ENCODE measurements at places on chromosomes 5 and 9. TPM values are rescaled to one million over a fixed set of nuclear protein-coding genes. Genes with fewer than 3 reads are reported as not detected.

GRCh38 chr5:4189317-4189716 is 593.7 kb downstream of the IRX1 start:
- no peak for DNase-seq

DNA sequence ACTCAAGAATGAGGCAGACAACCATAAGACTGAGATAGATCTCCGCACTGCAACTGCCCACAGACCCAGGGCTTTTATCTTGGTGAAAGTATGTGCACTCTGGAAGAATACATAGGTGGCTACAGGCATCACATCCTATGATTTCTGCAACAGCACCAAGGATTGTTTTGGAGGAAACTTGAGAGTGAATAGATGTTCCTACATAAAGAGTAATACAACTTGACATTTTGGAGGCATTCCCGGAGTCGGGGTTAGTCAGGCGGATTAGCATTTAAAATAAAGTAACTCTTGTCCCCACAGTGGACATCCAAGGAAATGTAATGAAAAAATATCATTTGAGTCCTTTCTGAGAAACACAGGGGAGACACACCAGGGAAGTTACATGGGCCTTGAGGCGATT is 26.7 kb downstream of the TMEM174 start:
- no peak for DNase-seq

DNA sequence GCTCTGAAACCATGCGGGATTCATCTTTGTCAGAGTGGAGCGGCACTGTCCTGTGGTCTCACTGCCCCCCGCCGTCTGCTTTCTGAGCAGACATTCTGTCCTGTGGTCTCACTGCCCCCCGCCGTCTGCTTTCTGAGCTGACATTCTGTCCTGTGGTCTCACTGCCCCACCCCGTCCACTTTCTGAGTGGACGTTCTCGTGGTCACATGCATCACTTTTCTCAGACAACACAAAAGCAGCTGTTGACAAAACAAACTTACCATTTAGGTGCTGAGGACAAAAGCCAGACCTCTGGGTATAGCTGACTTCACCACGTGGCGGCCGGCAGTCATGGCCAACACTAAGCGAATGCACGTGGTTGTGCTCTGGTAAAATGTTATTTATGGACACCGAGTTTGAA is 2.8 kb downstream of the LRRC14B start:
- no peak for DNase-seq

- no peak for DNase-seq
These were observed 791.2 kb upstream of the ZNF608 start for GRCh38 chr5:125537661-125538060.

GRCh38 chr5:93601071-93601801 is 18.2 kb downstream of the NR2F1 start:
- DNase-seq, result no peak

- no peak for DNase-seq
These were observed 462.3 kb downstream of the GABRG2 start for GRCh38 chr5:162529886-162530285.

DNA sequence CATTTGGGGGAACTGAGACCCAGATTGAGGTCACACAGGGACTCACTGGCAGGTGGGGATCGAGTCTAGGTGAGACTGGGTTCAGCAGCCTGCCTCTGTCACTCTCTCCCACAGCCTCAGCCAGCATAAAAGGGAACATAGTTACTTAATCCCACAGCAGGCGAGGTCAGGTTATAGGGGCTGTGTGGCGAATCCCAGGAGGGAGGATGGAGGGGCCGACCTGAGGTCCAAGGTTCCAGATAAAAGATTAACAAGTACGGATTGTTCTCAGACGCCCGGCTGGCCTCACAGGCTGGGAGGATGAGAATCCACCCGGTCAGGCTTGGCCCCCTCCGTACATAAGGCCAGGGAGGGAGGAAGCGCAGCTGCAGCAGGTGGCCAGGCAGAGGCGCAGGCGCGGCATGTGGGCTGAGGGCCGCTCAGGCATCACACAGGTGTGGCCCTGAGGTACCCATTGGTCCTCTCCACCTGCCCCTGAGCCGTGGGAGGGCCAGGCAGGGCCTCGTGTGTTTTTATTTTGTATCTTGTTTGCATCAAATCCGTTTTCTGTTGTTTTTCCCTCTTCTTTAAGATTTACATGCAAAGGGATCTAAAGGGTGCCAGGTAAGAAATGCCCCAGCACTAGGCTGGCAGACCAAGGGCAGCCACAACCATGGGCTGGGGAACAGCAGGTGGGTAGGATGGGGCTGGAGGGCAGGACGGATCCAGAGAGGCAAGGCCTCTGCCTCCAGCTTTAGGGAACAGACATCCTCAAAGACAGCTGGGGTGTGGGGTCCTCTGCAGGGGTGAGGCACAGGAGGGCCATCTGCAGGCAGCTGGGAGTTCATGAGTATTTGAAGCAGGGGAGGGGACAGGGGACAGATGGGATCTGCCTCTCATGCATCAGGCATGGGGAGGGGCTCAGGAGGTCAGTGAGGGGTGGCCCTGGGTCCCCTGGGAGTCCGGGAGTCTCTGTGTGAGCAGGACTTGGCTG is 3.6 kb downstream of the SUSD3 start:
- peak; percentile 40 for DNase-seq

- DNase-seq, result no peak
These were observed 199.3 kb downstream of the PAX5 start for GRCh38 chr9:36834736-36835135.

DNA sequence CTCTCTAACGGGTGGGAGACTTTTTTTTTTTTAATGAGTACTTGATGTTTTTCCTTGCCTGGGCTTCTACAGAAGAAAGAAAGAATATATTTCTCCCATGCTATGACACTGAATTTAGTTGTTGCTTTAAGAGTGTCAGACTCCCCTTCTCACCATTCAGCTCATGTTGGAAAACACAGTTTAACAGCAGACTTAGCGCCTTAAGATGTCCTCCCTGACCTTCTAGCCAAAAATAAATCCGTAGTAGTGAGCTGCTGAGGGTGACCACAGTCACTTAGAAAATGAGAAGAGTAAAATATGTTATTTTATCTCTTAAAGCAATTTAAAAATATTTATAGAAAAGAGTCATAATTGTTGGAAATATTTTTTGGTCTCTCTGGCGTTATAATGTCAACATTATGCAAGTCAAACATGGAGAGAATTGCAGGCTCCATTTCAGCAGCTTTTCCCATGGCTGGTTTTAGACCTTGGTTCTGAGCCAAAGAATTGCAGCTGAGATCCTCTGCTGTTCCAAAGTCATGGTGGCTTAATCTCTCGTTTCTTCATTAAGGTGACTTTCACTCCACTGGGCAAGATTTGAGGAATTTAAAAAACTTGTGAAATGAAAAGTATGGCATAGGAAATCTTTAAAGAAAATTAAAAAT is 143.5 kb downstream of the GHR start:
- no peak for DNase-seq

DNA sequence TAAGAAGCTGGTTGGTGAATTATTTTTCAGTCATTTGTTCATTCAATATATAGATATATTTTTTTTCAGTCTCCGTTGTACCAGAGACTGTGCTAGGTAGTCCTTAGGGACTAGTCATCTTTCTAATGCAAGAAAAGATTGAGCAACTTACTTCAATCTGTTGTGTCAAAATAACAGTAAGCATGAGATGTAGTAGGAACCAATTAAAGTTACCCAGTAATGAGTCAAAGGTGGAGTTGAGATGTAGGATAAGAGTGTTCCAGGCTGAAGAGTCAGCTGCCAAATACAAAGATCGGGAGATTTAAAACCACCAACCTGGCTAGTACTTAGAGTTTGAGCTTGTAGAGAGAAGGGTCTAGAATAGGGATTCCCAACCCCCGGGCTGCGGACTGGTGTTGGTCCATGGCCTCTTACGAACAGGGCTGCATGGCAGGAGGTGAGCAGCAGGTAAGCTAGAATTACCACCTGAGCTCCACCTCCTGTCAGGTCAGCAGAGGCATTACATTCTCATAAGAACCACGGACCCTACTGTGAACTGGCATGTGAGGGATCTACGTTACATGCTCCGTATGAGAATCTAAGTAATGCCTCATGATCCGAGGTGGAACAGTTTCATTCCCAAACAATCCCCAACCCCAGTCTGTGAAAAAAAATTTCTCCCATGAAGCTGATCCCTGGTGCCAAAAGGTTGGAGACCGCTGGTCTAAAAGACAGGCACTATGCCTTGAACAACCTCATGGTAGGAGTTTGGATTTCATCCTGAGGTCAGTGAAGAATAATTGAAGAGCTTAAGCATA is 1241.5 kb upstream of the WWC1 start:
- no peak for DNase-seq

DNA sequence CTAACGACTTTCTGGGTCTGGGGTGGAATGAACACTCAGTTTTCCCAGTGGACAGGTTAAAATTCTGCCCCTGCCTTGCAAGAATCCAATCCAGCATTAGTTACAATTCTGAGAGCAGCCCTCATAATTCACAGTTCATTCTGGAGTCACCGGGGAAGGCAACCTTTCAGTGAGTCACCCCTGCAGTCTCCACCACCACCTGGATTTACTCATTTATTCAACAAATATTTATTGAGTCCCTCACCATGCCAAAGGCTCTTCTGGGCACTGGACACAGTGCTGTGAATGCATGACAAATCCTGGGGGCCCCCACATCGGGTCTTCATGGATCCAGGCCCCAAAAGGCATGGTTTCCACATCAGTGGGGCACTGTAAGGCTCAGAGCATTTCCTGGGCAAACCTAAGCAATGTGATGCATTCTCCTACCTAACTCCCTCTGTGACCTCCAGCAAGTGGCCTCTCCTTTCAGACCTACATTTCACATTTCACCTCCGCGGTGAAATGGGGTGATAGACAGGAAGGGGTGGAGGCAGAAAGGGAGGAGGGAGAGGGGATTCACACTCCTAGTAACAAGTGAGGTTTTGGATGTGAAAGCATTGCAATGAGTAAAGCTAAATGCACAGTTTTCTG is 6.4 kb upstream of the MSX2 start:
- no peak for DNase-seq

DNA sequence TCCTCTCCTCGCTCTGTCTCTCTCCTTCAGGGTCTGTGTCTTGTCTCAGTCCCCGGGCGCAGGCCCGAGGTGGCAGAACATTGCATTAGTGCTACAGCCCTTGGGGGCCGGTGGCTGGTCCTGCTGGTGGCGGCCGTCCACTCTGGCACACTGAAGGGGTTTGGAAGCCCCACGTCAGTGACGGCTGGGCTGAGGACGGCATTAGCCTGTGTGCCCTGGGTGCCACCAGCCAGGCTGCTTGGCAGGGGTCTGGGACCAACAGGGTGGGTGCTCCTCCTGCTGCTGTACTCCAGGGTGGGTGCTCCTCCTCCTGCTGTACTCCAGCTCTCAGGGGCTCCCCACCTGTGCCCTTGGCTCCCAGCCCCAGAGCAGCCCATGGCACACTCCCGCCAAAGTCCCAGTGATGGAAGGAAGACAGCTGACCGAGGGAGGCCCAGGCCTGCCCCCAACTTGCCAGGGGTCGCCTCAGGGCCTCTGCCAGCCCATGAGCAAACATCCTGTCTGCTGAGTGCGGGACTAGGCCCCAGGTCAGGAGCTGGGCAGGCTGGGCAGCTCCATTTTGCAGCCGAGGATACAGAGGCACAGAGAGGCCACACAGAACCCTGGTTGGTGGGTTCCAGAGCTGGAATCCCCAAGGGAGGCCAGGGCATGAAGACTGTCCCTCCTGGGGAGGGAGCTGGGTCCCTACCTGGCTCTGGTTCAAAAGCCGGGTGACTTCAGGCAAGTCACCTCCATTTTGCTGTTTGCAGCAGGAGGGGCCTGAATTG is 27.3 kb downstream of the SARDH start:
- DNase-seq, result no peak

DNA sequence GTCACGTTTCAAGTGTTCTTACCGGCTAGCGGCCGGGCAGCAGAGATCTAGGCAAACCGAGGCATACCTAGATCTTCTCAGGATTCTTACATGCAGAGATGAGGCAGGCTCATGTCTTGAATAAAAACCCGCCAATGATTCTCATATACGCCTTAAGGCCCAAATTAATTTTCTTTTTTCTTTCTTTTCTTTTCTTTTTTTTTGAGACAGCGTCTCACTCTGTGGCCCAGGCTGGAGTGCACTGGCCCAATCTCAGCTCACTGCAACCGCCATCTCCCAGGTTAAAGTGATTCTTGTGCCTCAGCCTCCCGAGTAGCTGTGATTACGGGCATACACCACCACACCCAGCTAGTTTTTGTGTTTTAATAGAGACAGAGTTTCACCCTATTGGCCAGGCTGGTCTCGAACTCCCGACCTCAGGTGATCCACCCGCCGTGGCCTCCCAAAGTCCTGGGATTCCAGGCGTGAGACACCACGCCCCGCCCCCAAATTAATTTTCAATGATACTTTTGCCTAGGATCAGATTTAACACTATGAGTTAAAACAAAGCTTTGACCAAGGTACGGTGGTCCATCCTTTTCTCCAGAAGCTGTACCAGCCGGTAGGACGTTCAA is 1.5 kb downstream of the C9orf40 start:
- DNase-seq, result no peak

- no peak for DNase-seq
These were observed 191.0 kb downstream of the ESM1 start for GRCh38 chr5:54794135-54794975.

- DNase-seq, result no peak
These were observed 78.1 kb downstream of the PHF2 start for GRCh38 chr9:93654351-93654961.

- DNase-seq, result no peak
These were observed 1.6 kb downstream of the AFAP1L1 start for GRCh38 chr5:149273237-149273636.

- no peak for DNase-seq
These were observed 82.6 kb upstream of the GRHPR start for GRCh38 chr9:37339923-37340322.

DNA sequence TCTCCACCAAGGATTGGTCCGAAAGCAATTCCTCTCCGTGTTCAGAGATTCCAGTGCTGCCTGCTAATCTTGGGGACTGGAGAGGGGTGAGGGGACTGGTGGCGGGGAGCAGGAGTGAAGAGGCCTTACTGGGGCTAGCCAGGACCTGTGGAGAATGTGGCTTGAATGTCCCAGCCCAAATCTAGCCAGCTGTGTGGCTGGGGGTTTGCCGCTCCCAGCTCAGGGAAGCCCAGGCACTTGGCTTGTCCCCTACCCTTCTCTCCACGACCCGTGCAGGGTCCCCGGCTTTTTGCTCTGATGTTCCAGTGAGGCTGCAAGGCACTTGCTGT is 2.4 kb downstream of the N4BP3 start:
- no peak for DNase-seq

DNA sequence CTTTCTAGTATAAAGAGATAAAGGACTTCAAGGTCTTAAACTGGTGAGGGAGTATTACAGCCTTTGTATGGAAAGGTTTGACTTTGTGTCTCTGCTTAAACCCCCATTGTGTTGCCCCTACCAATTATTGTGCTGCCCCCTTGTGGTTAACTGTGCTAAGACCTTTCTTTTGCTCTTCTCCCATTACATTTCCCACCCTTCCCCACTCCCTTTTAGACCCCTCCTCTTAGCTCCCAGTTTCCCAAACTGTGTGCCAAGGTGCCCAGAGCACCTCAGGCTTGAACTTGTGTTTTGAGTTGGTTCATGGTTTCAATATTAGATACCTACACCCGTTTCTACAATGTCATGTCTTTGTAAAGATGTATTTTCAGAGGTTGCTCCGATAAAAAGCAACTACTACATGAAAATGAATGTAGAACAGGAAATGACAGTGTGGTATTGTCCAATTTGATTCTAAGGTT is 2.9 kb downstream of the JAK2 start:
- DNase-seq, result no peak

The PPP3R2 gene
- not detected for total RNA-seq

The CDC14B gene
- total RNA-seq, result 1.5 TPM

The MLANA gene
- total RNA-seq, result not detected

The N4BP3 gene
- total RNA-seq, result 5.7 TPM

All from activated naive CD4-positive, alpha-beta T cell treated with anti-CD3 and anti-CD28 coated beads, Interleukin-2, amount 50 U/mL, for 72 hours (primary cell).